ENCODE measurements at places on chromosomes 13 and 19. TPM values are rescaled to one million over a fixed set of nuclear protein-coding genes. Genes with fewer than 3 reads are reported as not detected.

MYPOP gene
- total RNA-seq, result 7.1 TPM

DNA sequence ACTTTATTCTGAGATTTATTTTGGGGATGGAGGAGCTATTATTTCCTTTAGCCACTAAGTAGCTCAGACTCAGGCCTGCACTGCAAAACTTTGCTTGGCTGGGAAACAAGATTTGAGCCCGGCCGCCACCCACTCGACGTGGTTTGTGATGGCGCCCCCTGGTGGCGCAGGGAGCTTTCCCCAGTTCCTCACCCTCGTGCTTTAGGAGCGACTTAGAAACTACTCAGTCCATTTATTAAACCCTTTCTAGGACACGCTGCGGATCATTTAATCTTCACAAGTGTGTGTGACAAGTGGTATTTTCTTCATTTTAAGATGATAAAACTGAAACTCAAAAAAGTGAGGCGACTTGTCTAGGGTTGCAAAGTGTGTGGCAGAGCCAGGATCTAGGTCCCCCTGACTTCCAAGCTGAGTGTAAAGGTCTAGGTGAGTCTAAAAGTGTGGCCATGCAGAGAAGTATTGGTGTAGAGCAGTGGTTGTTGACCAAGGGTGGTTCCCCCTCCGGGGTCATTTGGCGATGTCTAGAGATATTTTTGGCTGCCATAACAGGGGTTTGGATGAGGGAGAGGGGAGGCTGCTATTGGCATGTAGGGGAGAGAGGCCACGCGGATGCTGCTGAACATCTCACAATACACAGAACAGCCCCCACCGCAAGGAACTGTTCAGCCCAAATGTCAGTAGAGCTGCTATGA lies 2.2 kb downstream of the CXCL17 start:
- H3K4me1 ChIP-seq, result peaks cover 9% of the 10 kb centered on the region
- H3K4me3 ChIP-seq, result no peak overlapping the region
- H3K27ac ChIP-seq, result no peak overlapping the region
- peak; percentile 85 for DNase-seq
- H3K36me3 ChIP-seq, result no peaks in the 10 kb centered on the region

DNA sequence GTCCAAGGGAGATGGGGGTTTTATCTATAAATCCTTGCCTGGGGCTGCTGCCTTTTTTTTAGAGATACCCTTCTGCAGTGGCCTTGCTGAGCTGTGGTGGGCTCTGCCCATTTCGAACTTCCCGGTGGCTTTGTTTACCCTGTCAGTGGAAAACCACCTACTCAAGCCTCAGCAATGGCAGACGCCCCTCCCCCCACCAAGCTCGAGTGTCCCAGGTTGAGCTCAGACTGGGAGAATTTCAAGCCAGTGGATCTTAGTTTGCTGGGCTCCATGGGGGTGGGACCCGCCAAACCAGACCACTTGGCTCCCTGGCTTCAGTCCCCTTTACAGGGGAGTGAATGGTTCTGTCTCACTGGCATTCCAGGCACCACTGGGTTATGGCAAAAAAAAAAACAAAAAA lies 21.6 kb downstream of the LGALS13 start:
- no peak overlapping the region for H3K27ac ChIP-seq
- no peaks in the 10 kb centered on the region for H3K4me1 ChIP-seq
- no peaks in the 10 kb centered on the region for H3K36me3 ChIP-seq

DNA sequence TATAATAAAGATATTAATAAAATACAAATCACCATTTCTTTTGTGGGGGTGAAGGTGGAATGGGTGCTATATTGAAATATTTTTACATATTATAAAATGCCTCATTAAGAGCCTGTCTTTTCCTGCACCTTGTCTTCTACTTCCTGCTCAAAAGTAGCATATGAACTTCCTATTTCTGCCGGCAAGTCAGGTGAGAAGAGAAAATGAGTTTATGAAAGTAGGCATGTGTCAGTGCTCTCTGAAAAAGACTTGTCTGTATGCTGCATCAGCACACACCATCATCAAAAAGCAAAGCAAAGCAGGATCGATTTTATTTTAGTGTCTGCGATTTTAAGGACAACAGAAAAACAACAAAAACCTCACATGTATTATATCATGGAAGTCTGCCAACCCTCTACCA lies 114.2 kb downstream of the RAP2A start:
- H3K27me3 ChIP-seq, result no peaks in the 10 kb centered on the region
- H3K36me3 ChIP-seq, result no peaks in the 10 kb centered on the region
- H3K4me1 ChIP-seq, result no peaks in the 10 kb centered on the region
- DNase-seq, result no peak
- H3K4me3 ChIP-seq, result no peak overlapping the region

- peaks cover 8% of the 10 kb centered on the region for H3K4me1 ChIP-seq
- peaks cover 2% of the 10 kb centered on the region for H3K27me3 ChIP-seq
- no peaks in the 10 kb centered on the region for H3K36me3 ChIP-seq
- no peak for DNase-seq
- H3K4me3 ChIP-seq, result no peak overlapping the region
- no peak overlapping the region for H3K27ac ChIP-seq
Measured at GRCh38 chr13:110443622-110444225, 117.8 kb downstream of the RAB20 start.

Data from glutamatergic neuron (in vitro differentiated cells).